ENCODE measurements at places on chromosomes 16 and 17. TPM values are rescaled to one million over a fixed set of nuclear protein-coding genes. Genes with fewer than 3 reads are reported as not detected.

Gene GUCY2D
- polyA plus RNA-seq, result 0.18 TPM

Gene SLC5A11
- 0.13 TPM for polyA plus RNA-seq

Gene CIBAR2
- not detected for polyA plus RNA-seq

Gene FAM171A2
- 0.06 TPM for polyA plus RNA-seq

Gene UTS2R
- polyA plus RNA-seq, result not detected

Gene PPY
- polyA plus RNA-seq, result not detected

Gene ITGA2B
- polyA plus RNA-seq, result 3.0 TPM

Gene C17orf78
- not detected for polyA plus RNA-seq

Gene SCN4A
- 0.10 TPM for polyA plus RNA-seq

Gene MYLK3
- not detected for polyA plus RNA-seq

Gene TBC1D3C
- polyA plus RNA-seq, result not detected

Gene DHRS7C
- polyA plus RNA-seq, result not detected

Gene SLC16A13
- polyA plus RNA-seq, result 3.3 TPM

Gene ESRP2
- polyA plus RNA-seq, result 0.48 TPM

Gene SNAI3
- 12.3 TPM for polyA plus RNA-seq

Gene OR1A1
- polyA plus RNA-seq, result not detected

Gene ZFHX3
- 1.6 TPM for polyA plus RNA-seq

Gene IL32
- polyA plus RNA-seq, result 59.8 TPM

Gene KRT32
- not detected for polyA plus RNA-seq

Gene ALOX15B
- polyA plus RNA-seq, result not detected

All from IgD-negative memory B cell (primary cell).